Fibroblast of upper back skin (primary cell): ENCODE measurements at places on chromosomes 5 and 9.
A peak's percentile ranks its signal among the peaks of the same experiment; 100 is the strongest.

DNA sequence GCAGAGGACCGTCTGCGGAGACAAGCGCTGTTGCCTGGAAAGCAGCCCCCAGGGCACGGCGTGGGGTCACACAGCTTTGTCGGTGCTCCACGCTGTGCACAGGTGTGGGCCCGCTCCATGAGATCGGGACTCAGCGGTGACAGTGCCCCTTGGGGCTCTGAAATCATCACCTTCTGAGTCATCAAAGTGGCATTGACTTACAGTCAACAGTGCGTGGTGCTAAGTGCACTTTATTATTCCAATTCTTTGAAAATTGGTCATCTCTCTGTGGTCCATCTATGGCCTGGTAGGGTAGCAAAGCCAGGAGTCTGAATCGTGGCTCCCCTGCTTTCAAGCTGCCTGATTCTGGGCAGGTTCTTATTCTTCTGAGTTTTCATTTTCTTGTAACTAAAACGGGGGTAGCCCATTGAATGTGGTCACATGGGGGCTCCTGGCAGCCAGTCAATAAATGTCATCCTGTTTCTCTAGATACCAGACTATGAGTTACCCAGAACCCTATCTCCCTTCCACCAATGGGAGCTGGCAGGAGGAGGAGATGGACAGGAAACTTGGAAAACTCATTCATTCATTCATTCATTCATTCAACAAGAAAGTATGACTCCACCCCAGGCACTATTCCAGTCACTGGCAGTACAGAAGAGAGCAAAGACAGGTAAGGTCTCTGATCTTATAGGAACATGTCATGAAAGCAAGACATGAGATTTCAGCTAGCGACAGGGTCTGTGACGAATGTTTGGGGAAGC is 20.3 kb upstream of the UNC5A start:
- DNase-seq: no peak

DNA sequence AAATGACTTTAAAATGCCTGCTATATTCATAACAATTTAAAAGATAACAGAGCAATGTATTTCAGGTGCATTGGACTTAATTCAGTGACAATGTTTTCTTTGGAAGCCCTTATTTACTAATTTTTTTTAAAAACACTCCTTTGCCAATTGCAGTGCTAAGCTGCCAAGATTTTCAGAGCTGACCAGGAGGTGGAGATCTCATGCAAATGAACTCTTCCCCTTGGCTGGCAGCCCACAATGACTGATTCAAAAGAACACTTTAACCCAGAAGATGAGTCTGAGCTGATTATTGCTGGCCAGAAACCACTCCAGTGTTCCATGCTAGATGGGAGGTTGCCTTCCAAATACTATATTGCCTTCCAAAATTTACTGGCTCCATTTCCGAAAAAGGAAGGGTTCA is 128.3 kb upstream of the CCNH start:
- DNase-seq: peak; percentile 40

- no peak for DNase-seq
These were observed 593.7 kb upstream of the KLF4 start for GRCh38 chr9:108083160-108083750.

- DNase-seq: peak; percentile 68
These were observed 99.6 kb downstream of the BASP1 start for GRCh38 chr5:17316970-17317459.

- peak; percentile 58 for DNase-seq
These were observed 22.0 kb upstream of the AK3 start for GRCh38 chr9:4762886-4763541.

DNA sequence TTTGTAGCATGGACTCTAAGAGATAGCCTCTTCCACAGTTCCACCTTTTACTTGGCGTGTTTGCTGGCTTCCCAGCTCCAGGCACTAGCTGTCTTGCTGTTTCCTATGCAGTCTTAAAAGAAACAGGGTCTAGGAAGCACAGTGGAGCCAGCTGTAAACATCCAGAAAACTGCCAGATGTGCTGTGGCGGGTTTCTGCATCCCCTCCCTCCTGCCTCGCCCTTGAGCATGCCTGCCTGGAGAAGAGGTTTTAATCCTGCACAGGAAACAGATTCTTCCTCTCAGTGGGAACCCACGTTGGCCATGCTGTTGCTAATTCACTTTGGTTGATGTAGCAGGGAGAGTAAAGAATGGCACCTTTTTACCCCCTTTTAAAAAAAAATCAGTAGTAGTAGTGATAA is 121.3 kb downstream of the RPS23 start:
- DNase-seq: no peak

DNA sequence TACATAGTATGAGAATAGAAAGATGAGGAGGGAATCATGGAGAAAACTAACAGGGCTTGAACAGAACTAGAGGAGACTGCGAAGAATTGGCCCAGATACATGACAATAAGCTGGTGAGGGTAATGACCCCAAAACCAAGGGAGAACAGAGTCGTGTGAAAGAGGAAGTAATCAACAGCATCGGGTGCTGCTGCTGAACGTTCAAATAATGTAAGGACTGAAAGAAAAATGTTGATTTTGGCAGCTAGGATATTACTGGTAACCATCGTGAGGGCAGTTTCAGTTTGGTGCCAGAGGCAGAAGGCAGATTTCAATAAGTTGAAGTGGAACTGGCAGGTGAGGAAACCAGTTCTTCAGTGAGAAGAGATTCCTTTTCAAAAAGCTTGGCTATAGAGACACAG is 66.8 kb upstream of the SMC2 start:
- DNase-seq: no peak

GRCh38 chr5:154243736-154244135 is 53.2 kb downstream of the GALNT10 start:
- DNase-seq: peak; percentile 79

GRCh38 chr5:172370648-172371545 is 83.4 kb downstream of the SH3PXD2B start:
- DNase-seq: peak; percentile 25

DNA sequence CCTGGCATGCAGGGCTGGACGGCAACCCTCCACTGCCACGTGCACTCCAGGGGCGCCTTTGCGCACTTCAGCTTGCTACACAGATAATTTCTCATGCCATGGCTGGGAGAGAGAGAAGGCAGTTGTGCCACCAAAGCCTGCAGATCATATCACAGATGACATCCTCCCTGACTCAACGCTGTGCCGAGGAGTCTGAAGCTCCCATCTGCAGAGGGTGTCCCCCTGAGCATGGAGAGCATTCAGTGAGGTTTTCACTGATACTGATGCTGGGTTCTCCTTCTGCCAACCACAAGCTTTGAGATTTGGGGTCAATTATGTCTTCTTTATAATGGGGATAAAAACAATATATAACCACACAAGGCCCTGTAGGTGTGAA is 607.4 kb upstream of the ADAMTS16 start:
- DNase-seq: no peak

- no peak for DNase-seq
These were observed 94.1 kb downstream of the CDC42SE2 start for GRCh38 chr5:131357739-131358561.

- DNase-seq: no peak
These were observed 137.3 kb downstream of the SLC12A2 start for GRCh38 chr5:128220841-128221240.

DNA sequence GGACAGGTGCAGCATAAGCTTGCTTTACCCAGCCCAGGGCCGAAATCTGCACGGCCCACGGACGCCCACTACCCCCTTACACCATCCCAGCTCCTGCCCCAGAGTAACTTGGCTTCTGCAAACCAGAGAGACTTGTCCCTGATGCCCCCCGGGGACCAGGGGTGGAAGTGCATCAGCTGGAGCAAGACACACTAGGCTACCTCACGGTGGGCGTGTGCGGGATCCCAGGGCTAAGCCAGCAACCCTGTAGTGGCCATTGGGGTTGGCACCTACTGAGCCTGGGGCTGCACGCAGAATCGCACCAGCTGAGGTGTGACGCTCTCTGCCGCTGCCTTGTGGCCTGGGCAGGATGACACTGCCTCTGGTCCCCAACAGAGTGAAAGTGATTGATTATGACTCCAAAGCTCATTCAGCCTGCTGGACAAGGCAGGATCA is 6.1 kb upstream of the ZNF79 start:
- DNase-seq: no peak

DNA sequence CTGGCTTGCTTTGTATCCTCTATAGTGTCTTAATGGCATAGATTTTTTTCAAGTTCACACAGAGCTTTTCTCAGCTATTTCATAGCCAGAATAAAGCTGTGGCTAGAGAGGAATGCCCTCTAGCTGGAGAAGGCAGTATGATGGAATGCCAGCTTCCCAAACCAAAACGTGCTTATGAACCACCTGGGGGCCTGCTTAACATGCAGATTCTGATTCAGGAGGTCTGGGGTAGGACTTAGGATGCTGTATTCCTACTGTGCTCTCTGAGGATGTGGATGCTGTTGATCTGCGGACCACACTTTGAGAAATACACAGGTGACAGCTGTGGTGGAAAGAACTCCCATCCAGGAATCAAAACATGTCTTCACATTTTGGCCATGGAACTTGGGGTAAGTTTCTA is 49.9 kb upstream of the DPYSL3 start:
- peak; percentile 27 for DNase-seq

GRCh38 chr5:55416306-55416705 is 108.5 kb downstream of the MTREX start:
- peak; percentile 37 for DNase-seq

DNA sequence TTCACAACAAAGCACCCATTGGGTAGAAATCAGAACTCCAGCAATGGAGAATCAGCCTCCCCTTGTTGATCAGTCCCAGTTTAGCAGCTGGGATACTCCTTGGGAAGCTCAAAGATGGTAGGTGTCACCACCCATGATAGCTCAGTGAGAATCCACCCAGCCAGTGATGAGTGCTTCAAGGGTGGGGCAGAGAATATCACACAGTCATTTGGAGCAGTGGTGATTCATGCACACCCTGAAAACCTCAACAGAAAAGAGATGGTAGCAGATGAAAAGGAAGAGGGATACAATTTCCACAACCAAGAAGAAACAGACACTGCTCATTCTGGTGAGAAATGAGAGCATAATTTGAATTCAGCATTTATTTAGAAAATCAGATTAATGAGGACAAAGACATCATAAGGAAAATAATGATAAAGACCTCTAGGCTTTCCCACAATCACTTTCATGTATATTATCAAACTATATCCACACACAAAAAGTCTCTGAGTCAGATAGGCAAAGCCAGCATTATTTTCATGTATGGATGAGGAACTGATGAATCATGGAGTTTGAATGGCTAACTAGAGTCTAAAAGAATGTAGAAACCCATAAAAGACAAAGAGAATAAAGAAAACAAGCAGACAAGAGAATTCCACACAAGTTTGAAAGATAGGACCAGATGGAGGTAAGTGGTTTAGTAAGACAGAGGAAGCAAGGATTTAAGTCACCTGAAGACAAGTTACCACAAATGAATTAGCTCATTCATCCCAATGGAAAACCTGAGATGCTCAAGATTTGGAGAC is 82.9 kb downstream of the FEM1C start:
- DNase-seq: peak; percentile 90

DNA sequence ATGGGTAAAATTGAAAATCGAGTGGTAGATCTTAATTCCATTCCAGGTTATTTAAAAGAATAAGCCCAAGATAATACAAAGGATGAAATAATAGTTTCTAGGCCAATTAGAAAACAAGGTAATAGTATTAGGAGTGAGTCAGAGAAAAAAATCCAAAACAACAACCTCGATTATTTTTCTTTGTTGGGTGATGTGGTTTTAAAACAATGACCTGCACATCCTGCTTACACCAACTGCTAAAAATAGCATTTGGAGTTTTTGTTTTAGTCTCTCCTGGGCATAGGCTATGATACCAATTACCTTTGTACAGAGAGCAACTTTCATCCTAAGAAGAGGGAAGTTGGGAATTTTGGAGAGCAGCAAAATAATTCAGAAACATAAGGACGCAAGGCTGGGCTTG is 101.7 kb upstream of the MYO10 start:
- DNase-seq: no peak

DNA sequence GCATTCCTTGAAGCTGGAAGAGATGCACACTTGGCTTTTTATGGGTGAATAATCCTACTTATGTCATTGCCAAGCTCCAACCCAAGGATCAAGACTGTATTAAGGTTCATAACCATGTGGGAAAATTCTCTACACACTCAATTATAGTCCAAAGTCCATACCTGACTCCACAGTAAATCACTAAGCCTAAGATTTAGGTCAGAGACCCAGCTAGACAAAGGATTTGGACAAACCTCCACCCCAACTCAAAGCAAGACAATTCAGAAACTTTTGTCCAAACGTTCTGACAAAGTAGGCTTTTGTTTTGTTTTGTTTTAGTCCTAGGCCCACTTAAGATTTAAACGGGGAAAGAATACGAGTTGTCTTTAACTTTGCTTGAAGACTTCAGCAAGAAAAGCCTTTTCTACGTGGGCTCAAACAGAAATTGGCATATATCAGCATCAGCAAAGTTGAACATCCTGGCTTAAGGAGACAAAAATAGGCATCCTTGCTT is 1.7 kb downstream of the MEGF9 start:
- no peak for DNase-seq

GRCh38 chr5:101278917-101279316 is 375.8 kb upstream of the ST8SIA4 start:
- no peak for DNase-seq

GRCh38 chr5:61347080-61347479 is 15.0 kb downstream of the ZSWIM6 start:
- no peak for DNase-seq

- no peak for DNase-seq
These were observed 139.1 kb upstream of the MAP3K1 start for GRCh38 chr5:56676091-56676768.

GRCh38 chr5:72325566-72326305 is 5.6 kb downstream of the PTCD2 start:
- DNase-seq: peak; percentile 93

DNA sequence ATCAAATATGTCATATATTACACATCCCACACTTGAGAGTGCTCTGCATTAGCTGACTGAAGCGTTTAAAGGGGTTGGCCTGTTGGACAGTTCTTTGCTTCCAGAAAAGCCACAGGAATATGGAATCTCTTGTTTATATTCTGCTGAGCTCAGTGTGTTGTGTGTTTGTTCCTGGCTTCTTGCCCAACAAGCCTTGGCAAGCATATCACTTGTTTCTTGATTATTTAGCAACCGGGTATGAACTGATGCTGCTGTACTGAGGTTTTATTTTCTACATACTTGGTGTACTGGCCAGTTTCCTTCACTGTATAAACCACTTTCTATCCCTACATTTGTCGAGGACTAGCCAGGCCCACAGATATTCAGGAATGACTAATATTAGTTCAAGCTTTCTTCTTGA is 378.9 kb downstream of the KCTD16 start:
- peak; percentile 19 for DNase-seq

DNA sequence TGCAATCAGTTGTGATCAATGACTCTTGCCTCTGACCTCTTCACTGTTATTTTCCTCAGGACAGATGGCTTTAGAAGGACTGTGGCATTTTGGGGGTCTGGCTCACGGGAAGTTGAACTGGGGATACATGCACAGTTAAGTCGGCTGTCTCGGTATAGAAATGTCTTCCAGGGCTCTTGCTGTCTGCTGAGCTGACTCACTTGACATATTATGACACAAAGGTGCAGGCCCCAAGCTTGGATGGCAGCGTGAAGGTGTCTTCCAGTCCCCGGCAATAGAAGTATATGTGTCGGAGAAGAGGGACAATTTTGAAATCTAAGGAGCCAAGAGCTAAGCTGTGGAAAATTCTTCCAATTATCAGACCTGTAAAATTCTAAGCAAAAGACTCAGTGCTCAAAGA is 9.8 kb upstream of the ARSI start:
- no peak for DNase-seq
